ENCODE measurements at places on chromosomes 12 and 14.
A peak's percentile ranks its signal among the peaks of the same experiment; 100 is the strongest.

GRCh38 chr14:23442721-23443356 lies 7.4 kb upstream of the MYH7 start:
- DNase-seq = no peak

- DNase-seq = peak; percentile 70
Measured at GRCh38 chr14:77314043-77314442, 6.6 kb downstream of the POMT2 start.

GRCh38 chr12:50132505-50133135 lies 20.6 kb downstream of the COX14 start:
- no peak for DNase-seq

GRCh38 chr14:41419709-41420108 lies 187.0 kb upstream of the LRFN5 start:
- DNase-seq = no peak

- no peak for DNase-seq
Measured at GRCh38 chr12:91113621-91114020, 2.3 kb upstream of the LUM start.

- DNase-seq = no peak
Measured at GRCh38 chr14:94936901-94937685, 167.2 kb upstream of the GSC start.
